Heart left ventricle (tissue), 16 donors: ENCODE measurements at places on chromosomes 2 and 18. TPM values are rescaled to one million over a fixed set of nuclear protein-coding genes. Genes with fewer than 3 reads are reported as not detected.

- no peak for DNase-seq
Observed at GRCh38 chr2:3602553-3603339, 7.8 kb downstream of the COLEC11 start.

DNA sequence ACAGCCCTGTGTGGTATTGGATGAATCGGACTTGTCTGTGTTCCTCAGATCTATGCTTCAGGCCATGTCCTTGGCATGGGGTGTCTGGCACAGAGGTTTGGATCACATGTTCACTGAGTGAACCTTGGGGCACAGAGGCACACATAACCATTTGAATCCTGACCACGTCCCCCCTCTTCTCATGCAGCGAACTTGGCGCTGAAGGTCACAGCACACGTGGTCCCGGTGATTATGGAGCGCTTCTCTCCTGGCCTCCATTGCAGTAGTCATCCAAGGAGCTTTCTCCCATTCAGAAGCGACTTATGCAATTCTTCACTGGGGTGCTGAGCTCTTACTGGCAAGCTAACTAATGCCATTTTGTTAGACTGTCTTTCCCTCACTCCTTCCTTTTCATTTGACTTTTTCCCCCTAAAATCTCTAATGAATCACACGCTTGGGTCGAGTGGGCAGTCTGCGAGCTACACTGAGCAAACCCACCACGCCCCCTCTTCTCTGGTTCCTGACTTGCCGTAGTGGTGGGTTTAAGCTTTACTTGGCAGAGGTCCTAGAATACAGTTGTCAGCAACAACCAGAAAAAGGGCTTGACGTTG lies 59.4 kb downstream of the KCNG2 start:
- DNase-seq, result no peak

DNA sequence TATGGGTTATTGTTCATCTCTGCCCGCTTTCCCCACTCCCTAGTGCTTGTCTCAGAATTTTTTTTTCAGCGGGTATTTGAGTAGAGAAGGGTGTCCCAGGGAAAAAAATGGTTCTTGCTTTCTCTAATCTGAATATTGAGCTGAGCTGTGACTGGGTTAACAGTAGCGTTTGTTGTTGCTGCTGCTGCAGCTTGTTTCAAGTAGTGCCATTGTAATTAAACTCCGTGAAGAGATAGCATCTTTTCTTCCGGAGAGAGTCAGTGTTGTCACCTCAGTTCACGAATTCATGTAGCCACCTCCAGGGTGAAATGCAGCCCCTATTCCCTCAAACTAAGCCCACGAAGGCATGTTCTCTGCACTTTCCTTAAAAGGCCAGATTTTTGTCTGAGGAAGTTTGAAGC lies 1.5 kb upstream of the AAK1 start:
- no peak for DNase-seq

GRCh38 chr2:150036622-150037021 lies 449.0 kb upstream of the MMADHC start:
- no peak for DNase-seq

- no peak for DNase-seq
Observed at GRCh38 chr2:29192526-29192925, 77.3 kb downstream of the CLIP4 start.

The NYAP2 gene
- polyA plus RNA-seq, result not detected

The ST8SIA3 gene
- not detected for polyA plus RNA-seq

The NDC80 gene
- polyA plus RNA-seq, result 0.34 TPM
